Breast epithelium (tissue), 4 donors: ENCODE measurements at places on chromosomes 13 and 19. TPM values are rescaled to one million over a fixed set of nuclear protein-coding genes. Genes with fewer than 3 reads are reported as not detected.

Gene DCT
- total RNA-seq = 0.64 TPM

DNA sequence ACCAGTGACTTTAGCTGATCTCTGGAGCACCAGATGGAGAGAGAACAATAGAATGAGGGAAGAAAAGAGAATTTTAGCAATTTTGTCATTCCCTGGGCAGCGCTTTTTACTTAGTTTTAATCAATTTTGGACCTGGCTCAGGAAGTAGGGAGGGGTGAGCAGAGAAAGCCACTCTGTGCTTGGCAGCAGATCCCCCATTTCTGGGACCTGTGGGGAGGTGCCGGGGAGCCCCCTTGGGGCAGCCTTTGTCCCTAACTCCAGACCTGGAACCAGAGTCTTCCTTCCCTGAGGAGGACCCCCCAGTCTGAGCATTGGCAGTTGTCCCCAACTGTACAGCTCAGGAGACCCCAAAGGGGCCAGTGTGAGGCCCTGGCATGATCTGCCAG, 10.5 kb downstream of the LYL1 start:
- H3K4me3 ChIP-seq = peak overlapping the region; percentile 41
- no peak for DNase-seq
- H3K27ac ChIP-seq = peak overlapping the region; percentile 90
- H3K27me3 ChIP-seq = no peaks in the 10 kb centered on the region

DNA sequence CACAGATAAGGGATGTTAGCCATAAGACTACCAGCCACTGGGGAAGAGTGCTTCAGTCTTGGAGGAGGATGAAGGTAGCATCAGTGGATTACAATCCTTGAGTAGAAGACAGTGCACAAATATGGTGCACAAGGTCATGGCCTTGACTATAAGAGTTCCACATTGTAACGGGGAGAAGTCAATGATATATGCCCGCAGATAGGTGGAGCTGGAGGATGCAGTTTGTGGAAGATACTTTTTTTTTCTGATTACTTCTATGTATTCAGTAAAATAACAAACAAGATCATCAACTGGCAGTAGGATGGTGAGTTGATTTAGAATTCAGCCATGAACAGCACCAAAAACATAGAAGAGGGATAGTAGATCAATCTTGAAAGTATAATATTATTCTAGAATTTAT, 926.8 kb upstream of the MIR17HG start:
- no peak overlapping the region for H3K4me3 ChIP-seq
- H3K36me3 ChIP-seq = no peaks in the 10 kb centered on the region

DNA sequence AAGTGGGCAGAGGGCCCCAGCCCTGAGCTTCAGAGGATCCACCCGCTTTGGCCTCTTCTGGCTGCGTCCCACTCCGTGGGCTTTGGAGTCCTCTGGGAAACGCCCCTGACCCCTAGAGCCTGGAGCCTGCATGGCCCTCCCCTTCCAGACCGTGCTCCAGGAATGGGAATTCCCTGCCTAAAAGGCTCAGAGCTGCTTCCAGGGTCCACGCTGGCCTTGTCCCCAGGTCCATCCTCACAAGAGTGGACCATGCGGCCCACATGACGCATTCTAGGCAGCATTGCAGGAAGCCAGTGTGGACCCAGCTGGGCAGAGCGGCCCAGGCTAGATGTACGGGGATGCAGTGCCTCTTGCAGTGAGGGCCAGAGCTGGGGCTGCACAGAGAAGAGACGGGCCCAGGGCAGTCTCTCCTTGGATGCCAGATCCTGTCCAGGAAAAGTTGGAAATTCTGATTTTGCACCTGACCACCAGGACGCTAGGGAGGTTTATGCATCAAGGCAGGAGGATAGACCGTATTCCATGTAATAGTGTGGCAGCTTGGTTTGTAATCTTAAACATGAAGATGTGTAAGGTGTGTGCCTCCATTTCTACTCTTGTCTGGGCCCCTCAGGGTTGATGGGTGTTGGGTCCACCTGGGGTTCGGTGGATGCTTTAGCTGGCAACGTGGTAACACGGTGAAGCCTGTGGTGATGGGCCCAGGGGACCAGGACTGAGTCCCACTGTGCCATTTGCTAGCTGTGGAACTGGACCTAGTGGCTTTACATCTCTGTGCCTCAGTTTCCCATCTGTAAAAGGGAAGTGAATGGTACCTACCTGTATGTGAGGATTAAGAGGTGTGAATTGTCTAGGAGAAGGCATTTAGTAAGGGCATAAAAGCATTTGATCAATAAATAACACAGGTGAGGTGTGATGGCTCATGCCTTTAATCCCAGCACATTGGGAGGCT, 14.8 kb upstream of the FXYD3 start:
- DNase-seq = no peak
- no peaks in the 10 kb centered on the region for H3K27me3 ChIP-seq
- no peaks in the 10 kb centered on the region for H3K4me1 ChIP-seq
- no peaks in the 10 kb centered on the region for H3K36me3 ChIP-seq
- H3K4me3 ChIP-seq = no peak overlapping the region

DNA sequence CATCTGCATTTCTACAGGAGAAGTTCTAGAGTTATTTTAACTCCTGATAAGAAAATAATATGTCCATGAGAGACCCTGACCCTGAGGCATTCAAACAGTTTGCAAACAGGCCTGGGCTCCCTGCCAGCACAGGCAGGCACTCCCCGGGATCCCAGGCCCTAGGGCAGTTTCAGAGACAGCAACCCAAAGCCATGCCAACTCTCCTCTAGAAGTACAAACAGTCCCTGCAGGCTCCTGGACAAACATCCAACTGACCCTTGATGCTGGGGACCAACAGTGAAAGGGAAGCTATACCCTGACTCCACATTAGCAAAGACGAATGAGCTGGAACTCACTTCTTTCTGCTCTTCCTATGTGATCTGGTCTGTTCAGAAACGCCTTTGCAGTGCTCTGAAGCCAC, 44.8 kb downstream of the CCDC70 start:
- no peaks in the 10 kb centered on the region for H3K27me3 ChIP-seq
- H3K4me3 ChIP-seq = no peak overlapping the region
- H3K4me1 ChIP-seq = no peaks in the 10 kb centered on the region

DNA sequence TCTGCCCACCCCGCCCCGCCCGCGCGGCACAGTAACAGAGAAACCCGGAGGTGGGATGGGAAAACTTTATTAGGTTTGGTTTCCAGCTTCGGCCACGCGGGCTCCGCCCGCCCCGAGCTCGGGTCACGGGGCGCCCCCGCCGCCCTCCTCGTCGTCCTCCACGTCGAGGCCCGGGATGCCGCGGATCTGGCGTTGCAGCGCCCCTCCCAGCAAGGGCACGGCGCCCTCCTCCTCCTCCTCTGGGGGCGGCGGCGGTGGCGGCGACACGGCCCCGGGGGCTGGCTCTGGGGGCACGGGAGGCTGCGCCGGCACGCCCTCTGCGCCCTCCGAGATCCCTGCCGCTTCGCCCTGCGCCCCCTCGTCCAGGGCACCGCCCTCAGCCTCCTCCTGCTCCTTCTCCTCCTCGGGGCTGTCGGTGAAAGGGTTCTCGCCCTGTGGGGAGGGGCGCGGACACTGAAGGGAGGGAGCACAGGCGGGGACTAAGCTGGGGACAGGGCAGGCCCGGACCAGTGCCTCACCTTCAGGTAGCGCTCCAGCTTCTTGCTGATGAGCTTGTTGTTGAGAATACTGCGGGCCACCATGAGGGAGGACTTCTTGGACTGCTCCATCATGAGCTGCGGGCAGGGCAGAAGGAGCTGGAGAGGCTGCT, 536 bp upstream of the AKAP8 start:
- peak overlapping the region; percentile 93 for H3K4me3 ChIP-seq
- DNase-seq = peak; percentile 67
- H3K4me1 ChIP-seq = peaks cover 21% of the 10 kb centered on the region
- H3K27me3 ChIP-seq = no peaks in the 10 kb centered on the region
- peak overlapping the region; percentile 98 for H3K27ac ChIP-seq
